ENCODE measurements at places on chromosomes 3 and 15.

DNA sequence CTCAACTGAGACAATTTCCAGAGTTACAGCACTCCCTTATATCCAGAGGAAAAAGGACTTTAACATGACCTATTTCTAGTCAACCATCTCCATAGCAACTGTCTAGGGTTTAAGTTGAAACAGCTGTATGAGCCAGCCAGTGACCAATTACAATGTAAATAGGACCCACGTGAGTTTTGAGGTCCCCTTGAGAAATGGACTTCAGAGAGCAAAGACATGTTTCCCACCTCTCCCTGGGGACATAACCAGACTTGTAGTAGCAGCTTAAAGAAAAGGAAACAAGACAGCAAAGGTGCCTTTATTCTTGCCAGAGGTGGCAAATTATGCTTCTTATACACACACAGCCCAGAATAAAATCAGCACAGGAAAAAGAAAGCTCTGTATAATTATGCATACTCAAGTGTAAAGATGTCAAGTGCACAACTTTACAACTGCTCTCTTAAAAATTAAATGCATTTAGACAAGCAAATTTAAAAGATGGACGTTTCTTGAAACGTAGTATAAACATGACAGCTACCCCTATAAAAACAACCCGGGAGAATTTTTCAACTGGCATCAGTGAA, 40.2 kb downstream of the SUMF1 start:
- no peak for DNase-seq

DNA sequence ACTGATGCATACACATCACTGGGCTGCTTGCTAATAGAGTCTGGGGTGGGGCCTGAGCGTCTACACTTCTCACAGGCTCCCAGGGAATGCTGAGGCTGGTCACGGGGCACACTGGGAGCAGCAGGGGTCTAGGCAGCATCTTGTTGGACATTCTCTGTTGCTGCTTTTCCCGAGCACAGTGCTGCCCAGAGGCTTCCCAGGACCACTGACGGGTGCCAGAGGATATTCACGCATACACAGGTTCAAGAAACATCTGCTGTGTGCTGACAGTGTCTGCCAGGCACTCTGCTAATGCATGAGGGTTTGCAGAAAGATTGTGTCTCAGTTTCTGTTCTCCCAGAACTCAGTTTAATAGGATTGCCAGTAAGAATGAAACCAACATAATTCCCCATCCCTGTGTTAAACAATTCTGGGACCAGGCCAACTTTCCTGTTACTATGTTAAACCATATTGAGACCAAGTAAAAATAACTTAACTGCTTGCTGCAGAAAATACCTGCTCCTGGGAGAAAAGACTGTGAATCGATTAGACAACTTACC, 23.9 kb upstream of the BCL2L10 start:
- DNase-seq = no peak

DNA sequence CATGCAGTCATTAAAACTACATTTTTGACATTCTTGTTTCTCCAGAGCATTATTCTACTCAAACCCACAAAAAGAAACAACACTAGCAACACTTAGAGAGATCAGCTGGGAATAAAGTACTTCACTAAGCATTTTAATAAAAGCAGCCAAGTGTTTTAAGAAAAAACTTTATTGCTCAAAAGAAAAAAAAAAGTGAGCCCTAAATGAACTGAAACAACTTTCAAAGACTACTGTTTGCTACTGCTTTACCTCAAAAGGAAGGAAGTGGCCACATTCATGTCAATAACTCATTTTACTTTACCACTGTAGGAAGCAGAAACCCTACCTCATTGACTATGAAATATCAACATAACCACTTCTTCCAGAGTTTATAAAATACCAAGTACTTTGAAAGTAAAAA, 91.3 kb downstream of the UACA start:
- DNase-seq = no peak

DNA sequence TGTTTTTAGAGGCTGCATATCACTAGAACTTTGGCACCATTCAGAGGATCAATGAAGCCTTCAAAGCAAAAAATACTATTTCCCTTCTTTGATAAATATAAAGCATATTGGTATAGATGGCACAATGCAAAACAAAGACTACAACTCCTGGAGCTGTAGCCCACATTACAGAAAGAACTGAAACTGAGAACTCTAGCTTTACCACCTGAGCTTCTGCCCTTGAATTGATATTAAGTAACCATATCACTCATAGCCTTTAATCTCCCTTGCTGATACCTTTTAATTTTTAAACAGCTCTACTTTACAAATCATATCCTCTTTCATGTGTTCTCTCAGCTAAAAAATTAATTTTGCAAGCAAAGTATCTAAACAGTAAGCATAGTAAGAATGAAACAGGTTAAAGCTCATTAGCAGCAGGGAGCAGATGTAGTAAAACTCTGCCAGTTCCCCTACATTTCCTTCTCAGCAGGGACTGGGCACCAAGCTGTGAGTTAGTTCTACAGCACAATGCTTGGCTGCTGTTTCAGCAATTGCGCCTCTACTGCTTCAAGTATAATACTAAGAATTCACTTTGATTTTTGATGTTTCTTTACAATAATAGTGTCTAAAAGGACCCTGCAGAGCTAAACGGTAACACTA, 97.9 kb upstream of the NANOGP8 start:
- DNase-seq = no peak

DNA sequence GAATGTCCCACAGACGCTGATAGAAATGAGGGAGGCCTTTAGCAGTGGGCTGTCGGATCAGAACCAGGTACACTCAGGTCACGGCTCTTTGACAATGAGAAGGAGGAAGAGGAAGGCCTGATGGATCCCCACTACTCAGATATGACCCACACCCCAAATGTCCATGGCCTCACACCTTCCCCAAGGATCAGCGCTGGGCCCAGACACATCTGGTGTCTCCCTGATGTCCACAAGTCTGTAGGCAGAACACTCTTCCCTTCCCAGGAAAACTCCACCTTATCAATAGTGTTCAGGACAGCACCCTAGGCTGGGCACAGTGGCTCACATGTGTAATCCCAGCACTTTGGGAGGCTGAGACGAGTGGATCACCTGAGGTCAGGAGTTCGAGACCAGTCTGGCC, 33.3 kb upstream of the SFMBT1 start:
- DNase-seq = no peak

GRCh38 chr3:85576697-85577200, 618.0 kb downstream of the CADM2 start:
- DNase-seq = no peak

- DNase-seq = no peak
Measured at GRCh38 chr15:73900095-73900712, 26.1 kb upstream of the LOXL1 start.

- DNase-seq = no peak
Measured at GRCh38 chr3:154427685-154428285, 2.2 kb downstream of the GPR149 start.

DNA sequence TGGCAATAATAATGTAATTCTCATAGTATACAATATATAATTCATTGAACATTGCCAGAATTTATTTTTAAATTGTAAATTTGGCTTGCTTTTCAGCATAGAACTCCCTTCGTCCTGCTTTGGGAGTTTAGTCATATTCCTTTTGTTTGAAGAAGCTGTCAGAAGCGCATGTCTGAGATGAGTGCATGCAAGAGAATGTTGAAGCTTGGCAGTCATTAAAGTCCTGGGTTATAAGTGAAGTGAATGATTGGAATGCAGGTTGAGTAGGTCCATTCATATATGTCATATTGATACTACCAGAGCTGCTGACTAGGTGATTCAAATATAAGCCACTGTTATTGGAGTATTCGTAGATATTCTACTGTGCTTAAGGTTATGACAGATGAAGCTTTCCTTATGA, 243.6 kb upstream of the MDFIC2 start:
- DNase-seq = no peak

DNA sequence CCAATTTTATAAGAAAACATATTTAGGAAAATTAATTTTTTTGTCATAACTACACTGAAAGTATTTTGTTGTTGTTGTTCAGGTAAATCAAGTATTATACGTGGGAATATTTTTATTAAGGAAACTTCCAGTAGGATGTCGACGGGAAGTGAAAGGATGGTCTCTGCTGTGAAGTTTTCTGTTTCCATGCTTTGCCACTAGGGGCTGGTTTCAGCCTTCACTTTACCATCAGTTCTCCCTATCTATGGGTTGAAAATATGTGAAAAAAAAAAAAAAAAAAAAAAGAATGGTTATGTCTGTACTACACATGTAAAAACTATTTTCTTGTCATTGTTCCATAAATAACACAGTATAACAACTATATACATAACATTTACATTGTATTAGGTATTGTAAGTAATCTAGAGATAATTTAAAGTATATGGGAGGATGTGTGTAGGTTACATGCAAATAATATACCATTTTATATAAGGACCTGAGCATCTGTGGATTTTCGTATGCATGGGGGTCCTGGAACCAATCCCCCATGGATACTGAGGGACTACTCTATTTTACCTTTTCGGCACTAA, 136.7 kb downstream of the SMAD6 start:
- DNase-seq = no peak

DNA sequence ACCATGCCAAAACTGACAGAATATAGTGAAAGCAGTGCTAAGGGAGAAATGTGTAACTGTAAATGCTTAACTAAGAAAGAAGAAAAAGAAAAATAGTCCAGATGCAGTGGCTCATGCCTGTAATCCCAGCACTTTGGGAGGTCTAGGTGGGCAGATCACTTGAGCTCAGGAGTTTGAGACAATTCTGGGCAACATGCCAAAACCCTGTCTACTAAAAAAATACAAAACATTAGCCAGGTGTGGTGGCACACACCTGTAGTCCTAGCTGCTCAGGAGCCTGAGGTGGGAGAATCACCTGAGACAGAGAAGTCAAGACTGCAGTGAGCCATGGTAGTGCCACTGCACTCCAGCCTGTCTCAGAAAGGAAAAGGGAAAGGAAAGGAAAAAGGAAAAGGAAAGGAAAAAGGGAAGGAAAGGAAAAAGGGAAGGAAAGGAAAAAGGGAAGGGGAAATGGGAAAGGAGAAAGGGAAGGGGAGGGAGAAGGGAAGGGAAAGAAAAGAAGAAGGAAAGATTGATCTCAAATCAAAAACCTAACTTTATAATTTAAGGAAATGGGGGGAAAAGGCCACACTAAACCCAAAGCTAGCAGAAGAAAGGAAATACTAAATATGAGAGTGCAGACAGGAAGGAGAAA, 20.3 kb downstream of the C3orf33 start:
- DNase-seq = no peak

- DNase-seq = no peak
Measured at GRCh38 chr3:123491966-123492587, 43.2 kb upstream of the ADCY5 start.

- DNase-seq = no peak
Measured at GRCh38 chr15:95556225-95556624, 774.3 kb upstream of the NR2F2 start.

DNA sequence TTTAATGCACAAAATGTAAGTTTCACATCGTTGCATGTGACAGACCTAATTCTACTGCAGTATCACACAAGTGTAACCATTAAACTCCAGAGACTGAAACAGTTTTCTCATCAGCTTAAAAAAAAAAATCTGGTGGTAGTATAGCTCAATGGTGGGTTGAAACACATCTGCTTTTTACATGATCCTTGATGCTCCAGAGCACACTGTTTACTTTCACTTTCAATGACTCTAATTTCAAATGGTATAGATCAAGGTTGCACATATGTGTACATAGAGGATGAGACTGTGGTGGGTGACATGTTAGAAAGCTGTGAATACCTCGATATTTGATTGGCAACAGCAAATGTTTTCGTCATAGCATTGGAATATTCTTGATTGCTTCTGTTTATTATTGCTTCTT, 22.4 kb downstream of the MCTP2 start:
- no peak for DNase-seq

DNA sequence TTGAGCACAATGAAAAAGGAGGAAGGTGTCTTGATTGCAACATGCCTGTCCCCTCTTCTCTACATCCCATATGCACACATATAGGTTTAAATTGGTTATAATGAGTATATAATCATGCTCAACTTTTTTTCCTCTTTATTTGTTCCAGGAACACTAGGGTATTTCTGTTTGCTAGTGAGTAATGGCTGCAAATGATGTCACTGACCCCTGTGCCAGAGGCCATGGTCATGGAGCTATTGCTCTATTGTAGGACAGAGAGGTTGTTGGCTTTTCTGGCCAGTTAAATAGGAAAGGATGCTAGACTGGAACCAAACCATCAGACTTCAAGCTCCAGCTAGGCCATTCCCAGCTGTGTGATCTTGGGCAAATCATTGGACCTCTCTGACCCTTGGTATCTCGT, 9.6 kb downstream of the ARHGEF3 start:
- DNase-seq = no peak
